ENCODE measurements at places on chromosomes 16 and 17.

GRCh38 chr17:69516911-69517310 is 102.4 kb downstream of the MAP2K6 start:
- DNase-seq: no peak

DNA sequence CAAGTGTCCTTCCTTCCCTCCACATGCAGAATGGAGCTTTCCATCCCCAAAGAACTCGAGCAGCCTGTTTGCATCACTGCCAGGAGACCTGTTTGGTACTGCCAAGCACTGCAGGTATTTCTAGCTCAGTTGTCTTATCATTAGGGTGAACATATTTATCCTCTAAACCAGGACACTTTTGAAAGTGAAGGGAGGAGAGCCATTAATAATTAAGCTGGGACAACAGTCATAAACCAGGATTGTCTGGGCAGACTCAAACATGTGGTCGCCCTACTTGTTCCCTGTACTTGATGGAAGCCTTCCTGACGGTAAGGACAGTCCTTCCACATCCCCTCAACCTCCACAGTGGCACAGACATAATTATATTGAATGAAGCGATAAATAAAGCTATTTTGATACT is 67.4 kb downstream of the PRKCA start:
- DNase-seq: no peak

- DNase-seq: peak; percentile 82
Observed at GRCh38 chr16:62738666-62739460, 702.6 kb upstream of the CDH8 start.

DNA sequence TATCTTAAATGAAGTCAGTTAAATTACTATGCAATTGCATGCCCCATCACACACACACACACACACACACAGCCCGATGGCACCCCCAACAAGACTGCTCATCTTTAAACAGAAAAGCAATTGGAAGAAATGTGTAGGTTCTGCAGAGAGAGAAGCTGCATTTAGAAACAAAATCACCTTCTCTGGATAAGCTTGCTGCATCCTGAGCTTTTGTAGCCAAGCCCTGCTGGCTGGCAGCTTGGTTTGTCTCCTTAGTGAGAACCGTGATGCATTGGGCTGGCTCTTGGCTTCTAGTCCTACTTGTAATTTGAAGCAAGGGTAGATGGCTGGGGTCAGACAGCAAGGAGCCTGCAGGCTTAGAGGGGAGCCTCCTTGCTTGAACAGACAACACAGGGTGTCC is 153.8 kb downstream of the SOX9 start:
- DNase-seq: peak; percentile 53

DNA sequence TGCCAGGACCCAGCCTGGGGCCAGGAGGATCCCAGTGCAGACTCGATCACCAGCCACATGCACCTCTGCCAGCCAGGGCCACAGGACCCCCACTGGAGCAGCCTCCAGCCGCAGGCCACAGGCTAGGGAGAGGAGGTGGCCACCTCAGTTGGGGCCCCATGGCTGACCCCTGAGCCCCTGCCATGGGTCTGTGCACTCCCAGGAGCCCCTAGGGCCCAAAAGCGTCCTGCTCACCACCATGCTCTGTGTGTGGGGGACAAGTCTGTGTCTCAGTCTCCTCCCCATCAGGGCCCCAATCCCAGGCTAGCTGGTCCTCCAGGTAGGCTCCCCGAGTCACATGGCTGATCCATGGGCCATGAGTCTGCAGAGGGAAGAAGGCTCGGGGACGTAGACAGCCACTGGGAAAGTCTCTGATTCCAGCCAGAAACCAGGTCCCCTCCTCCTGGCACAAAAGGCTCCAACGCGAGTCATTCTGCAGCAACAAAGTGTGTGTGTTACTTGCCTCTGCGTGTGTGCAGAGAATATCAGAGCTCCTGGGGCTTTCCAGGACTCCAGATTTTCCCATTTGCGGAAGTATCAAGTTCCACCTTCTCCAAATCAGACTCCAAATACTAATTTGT is 6.1 kb upstream of the PRSS8 start:
- DNase-seq: no peak

DNA sequence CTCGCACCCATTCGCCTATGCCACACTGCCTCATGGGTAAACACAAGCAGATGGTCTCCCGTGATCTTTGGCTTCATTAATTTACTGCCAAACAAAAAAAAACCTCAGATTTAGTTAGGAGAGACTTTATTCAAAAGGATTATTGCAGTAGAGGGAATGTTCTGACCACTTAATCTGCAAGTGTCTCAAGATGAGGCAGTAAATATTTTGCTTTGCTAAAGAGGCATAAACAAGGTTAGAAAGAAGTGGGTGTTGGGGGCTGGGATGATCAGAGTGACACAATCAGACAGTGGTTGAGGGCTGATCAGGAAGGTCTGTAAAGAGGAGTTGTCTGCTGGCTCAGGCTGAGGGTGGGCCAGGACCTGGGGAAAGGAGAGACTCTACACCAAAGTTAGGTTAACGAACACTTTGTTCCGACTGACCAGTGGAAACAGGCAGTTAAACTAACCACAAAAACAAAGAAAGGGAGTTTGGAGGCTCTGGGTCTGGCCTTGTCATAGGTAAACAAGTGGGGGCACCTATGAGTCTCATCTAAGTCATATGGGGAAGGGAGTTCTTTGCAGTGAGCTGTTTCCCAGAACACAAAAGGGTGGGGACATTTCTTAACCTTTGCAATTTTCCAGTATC is 28.5 kb downstream of the HSD17B2 start:
- no peak for DNase-seq

DNA sequence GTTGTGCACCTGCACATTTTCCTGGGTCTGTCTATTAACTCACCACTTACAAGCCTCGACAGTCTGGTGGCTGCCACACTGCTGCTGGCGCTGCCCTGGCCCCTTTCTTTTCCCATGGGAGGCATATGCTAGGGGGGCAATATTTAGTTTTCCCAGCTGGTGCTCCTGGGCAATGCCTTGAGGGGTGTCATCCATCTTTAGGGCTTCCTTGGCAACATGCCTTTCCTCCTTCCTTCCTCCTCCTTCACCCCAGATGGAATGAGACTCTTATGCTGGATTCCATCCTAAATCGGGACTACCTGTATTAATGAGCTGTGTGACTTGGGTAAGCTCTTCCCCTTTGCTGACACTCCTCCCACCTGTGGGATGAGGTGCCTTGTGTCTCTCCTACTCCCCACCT is 64.8 kb upstream of the CDC42EP4 start:
- DNase-seq: no peak

GRCh38 chr16:66300501-66300900 is 66.0 kb upstream of the CDH5 start:
- DNase-seq: no peak
